ENCODE measurements at places on chromosomes 1 and 21. TPM values are rescaled to one million over a fixed set of nuclear protein-coding genes. Genes with fewer than 3 reads are reported as not detected.
A peak's percentile ranks its signal among the peaks of the same experiment; 100 is the strongest.

Gene GLIS1
- 0.18 TPM for polyA plus RNA-seq

Gene PPT1
- polyA plus RNA-seq: 138 TPM

Gene NMNAT2
- polyA plus RNA-seq: not detected

Gene SLC2A5
- not detected for polyA plus RNA-seq

Gene VHLL
- not detected for polyA plus RNA-seq

Gene TFF1
- not detected for polyA plus RNA-seq

Gene CCDC18
- 9.6 TPM for polyA plus RNA-seq

Gene OXCT2
- not detected for polyA plus RNA-seq

Gene SH3BGR
- 1.6 TPM for polyA plus RNA-seq

Gene MSH4
- polyA plus RNA-seq: not detected

Gene C1orf141
- polyA plus RNA-seq: not detected

- H3K4me1 ChIP-seq: peaks cover 38% of the 10 kb centered on the region
- H3K4me3 ChIP-seq: no peak overlapping the region
Observed at GRCh38 chr1:31952825-31953220, 14.7 kb upstream of the PTP4A2 start.

- no peak overlapping the region for H3K4me3 ChIP-seq
- H3K27me3 ChIP-seq: no peaks in the 10 kb centered on the region
- no peak for DNase-seq
Observed at GRCh38 chr21:43984905-43985689, 27.0 kb upstream of the TRAPPC10 start.

GRCh38 chr1:54857141-54857540 lies 29.9 kb downstream of the DHCR24 start:
- DNase-seq: no peak
- no peaks in the 10 kb centered on the region for H3K4me1 ChIP-seq
- no peak overlapping the region for H3K4me3 ChIP-seq
- no peaks in the 10 kb centered on the region for H3K27me3 ChIP-seq
- no peak overlapping the region for H3K27ac ChIP-seq

GRCh38 chr21:29449306-29449950 lies 150.7 kb downstream of the BACH1 start:
- peak overlapping the region; percentile 34 for H3K4me3 ChIP-seq
- H3K27me3 ChIP-seq: no peaks in the 10 kb centered on the region
- peaks cover 16% of the 10 kb centered on the region for H3K4me1 ChIP-seq
- no peaks in the 10 kb centered on the region for H3K36me3 ChIP-seq
- H3K27ac ChIP-seq: no peak overlapping the region

DNA sequence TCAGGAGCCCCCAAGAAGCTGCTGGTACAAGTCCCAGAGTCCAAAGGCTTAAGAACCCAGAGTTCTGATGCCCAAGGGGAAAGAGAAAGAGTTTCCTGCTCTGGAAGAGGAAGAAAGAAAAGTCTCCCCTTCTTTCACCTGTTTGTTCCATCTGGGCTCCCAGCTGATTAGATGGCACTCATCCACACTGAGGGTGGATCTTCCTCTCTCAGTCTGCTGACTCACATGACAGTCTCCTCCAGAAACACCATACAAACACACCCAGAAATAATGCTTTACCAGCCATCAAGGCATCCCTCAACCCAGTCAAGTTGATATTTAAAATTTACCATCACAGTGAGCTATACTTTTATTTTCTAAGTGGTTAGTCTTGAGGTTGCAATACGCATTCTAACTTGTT lies 257.9 kb downstream of the PAPPA2 start:
- no peaks in the 10 kb centered on the region for H3K27me3 ChIP-seq
- no peaks in the 10 kb centered on the region for H3K4me1 ChIP-seq
- no peak overlapping the region for H3K4me3 ChIP-seq
- no peaks in the 10 kb centered on the region for H3K36me3 ChIP-seq

DNA sequence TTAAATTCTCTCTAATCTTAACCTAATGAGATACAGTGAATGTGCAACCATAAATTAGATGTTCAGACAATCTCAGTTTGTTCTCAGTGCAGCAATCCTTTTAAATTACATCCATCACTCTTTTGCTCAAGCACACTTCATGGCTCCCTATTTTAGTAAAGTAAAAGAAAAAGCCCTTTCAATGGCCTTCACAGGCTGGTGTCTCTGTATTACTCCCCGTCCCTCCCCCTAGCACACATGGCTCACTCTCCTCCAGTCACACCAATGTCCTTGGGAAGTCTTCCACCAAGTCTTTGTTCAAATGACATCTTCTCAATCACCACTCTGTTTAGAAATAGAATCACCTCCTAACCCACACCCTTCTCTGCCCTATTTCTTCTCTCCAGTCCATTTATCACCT lies 60.3 kb upstream of the RGS7 start:
- no peak overlapping the region for H3K27ac ChIP-seq
- H3K4me3 ChIP-seq: no peak overlapping the region
- no peak for DNase-seq

- H3K36me3 ChIP-seq: no peaks in the 10 kb centered on the region
- no peaks in the 10 kb centered on the region for H3K4me1 ChIP-seq
- no peak overlapping the region for H3K4me3 ChIP-seq
- DNase-seq: no peak
- H3K27me3 ChIP-seq: no peaks in the 10 kb centered on the region
Observed at GRCh38 chr1:36656838-36657237, 174.1 kb upstream of the CSF3R start.

GRCh38 chr21:21973806-21974205 lies 975.6 kb downstream of the NCAM2 start:
- no peak overlapping the region for H3K27ac ChIP-seq
- H3K4me1 ChIP-seq: no peaks in the 10 kb centered on the region
- DNase-seq: no peak
- H3K27me3 ChIP-seq: no peaks in the 10 kb centered on the region

GRCh38 chr1:151713874-151714273 lies 2.7 kb downstream of the CELF3 start:
- no peaks in the 10 kb centered on the region for H3K36me3 ChIP-seq
- peaks cover 9% of the 10 kb centered on the region for H3K4me1 ChIP-seq
- H3K27me3 ChIP-seq: peaks cover 9% of the 10 kb centered on the region
- no peak overlapping the region for H3K27ac ChIP-seq

GRCh38 chr1:161074676-161075368 lies 5.1 kb upstream of the ARHGAP30 start:
- no peak overlapping the region for H3K27ac ChIP-seq
- H3K36me3 ChIP-seq: no peaks in the 10 kb centered on the region
- no peak for DNase-seq
- H3K4me3 ChIP-seq: no peak overlapping the region

- H3K4me1 ChIP-seq: peaks cover 36% of the 10 kb centered on the region
- H3K27me3 ChIP-seq: no peaks in the 10 kb centered on the region
- no peak for DNase-seq
- H3K36me3 ChIP-seq: no peaks in the 10 kb centered on the region
Observed at GRCh38 chr1:160437432-160438316, 37.3 kb downstream of the VANGL2 start.

- no peaks in the 10 kb centered on the region for H3K27me3 ChIP-seq
- H3K36me3 ChIP-seq: no peaks in the 10 kb centered on the region
- H3K4me3 ChIP-seq: no peak overlapping the region
Observed at GRCh38 chr1:197356723-197357533, 88.9 kb downstream of the CRB1 start.

GRCh38 chr1:18234790-18235242 lies 127.2 kb downstream of the IGSF21 start:
- no peak overlapping the region for H3K27ac ChIP-seq
- no peaks in the 10 kb centered on the region for H3K36me3 ChIP-seq
- no peaks in the 10 kb centered on the region for H3K4me1 ChIP-seq
- no peak for DNase-seq
- H3K4me3 ChIP-seq: no peak overlapping the region

- peak overlapping the region; percentile 82 for H3K4me3 ChIP-seq
- no peaks in the 10 kb centered on the region for H3K36me3 ChIP-seq
- peak overlapping the region; percentile 73 for H3K27ac ChIP-seq
- no peaks in the 10 kb centered on the region for H3K27me3 ChIP-seq
- peaks cover 14% of the 10 kb centered on the region for H3K4me1 ChIP-seq
Observed at GRCh38 chr1:50976890-50977574, 7.0 kb downstream of the CDKN2C start.

- peaks cover 8% of the 10 kb centered on the region for H3K36me3 ChIP-seq
- no peak overlapping the region for H3K27ac ChIP-seq
- no peaks in the 10 kb centered on the region for H3K27me3 ChIP-seq
Observed at GRCh38 chr1:174284052-174284451, 124.7 kb downstream of the RABGAP1L start.

DNA sequence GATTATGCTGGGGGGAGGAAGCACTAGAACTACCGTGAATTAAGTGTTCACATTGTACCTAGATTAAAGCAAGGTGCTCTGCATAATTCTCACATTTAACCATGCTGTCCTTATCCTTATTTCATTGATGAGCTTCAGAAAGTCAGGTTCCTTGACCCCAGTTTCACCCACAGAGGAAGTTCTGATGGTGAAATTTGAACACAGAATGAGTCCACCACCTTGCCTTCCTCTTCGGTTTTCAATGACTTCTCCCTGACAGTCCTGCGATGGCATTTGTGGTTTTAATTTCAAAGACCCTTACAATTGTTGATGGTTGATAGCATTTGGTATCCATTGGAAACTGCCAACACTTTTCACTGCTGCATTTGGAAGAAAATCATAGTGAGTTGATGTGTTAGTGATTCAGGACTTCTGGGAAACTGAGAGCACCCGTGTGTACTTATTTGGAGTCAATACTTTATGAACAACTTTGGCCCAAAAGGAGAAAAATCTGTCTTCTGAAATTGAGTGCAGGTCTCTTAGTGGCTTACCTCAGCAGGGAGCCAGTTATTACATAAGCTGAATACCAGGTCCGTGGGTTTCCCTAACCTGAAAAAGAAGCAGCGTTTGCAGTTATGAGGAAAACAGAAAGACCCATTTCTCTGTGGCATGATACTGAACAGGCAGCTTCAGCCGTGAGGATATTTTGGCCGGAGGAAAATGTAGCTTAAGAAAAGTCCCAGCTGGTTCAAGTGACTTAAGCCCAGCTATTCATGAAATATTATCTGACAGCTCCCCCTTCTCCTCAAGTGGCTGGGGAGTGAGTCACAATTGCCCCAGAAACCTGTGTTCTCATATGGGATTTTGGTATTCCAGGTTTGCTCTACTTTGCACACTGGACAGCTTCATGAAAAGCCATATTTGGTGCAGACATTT lies 47.5 kb downstream of the ROR1 start:
- H3K27ac ChIP-seq: no peak overlapping the region
- no peak overlapping the region for H3K4me3 ChIP-seq
- no peak for DNase-seq

GRCh38 chr1:247303216-247303615 lies 28.5 kb downstream of the ZNF496 start:
- DNase-seq: no peak
- no peak overlapping the region for H3K4me3 ChIP-seq
- no peaks in the 10 kb centered on the region for H3K4me1 ChIP-seq
- no peaks in the 10 kb centered on the region for H3K36me3 ChIP-seq
- no peak overlapping the region for H3K27ac ChIP-seq
- H3K27me3 ChIP-seq: no peaks in the 10 kb centered on the region

- H3K27ac ChIP-seq: no peak overlapping the region
- no peaks in the 10 kb centered on the region for H3K4me1 ChIP-seq
- no peaks in the 10 kb centered on the region for H3K27me3 ChIP-seq
- no peak overlapping the region for H3K4me3 ChIP-seq
- no peak for DNase-seq
- H3K36me3 ChIP-seq: no peaks in the 10 kb centered on the region
Observed at GRCh38 chr1:61131716-61132115, 49.4 kb downstream of the NFIA start.

DNA sequence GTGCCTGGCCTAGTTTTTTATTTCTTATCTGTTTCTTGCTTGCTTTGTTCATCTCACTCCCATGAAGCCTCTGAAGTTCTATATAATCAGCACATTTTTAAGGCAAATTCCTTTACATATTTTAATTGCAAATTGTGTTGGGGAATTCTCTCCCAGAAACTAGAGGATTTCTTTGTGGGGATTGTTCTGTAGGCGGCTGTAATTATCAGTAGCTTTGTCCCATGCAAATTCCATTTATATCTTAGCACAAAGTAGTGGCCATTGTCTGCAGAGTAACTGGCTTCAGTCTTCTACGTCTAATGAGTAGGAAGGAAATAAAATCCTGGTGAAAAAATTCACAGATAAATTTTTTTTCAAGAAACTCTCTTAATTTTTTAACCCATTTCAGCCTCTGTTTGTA lies 35.7 kb downstream of the CLEC20A start:
- H3K27ac ChIP-seq: no peak overlapping the region
- no peaks in the 10 kb centered on the region for H3K27me3 ChIP-seq
- DNase-seq: no peak
- H3K4me3 ChIP-seq: no peak overlapping the region
- H3K4me1 ChIP-seq: no peaks in the 10 kb centered on the region
- no peaks in the 10 kb centered on the region for H3K36me3 ChIP-seq

- no peaks in the 10 kb centered on the region for H3K36me3 ChIP-seq
- no peak overlapping the region for H3K27ac ChIP-seq
Observed at GRCh38 chr1:154186177-154186576, 5.7 kb downstream of the TPM3 start.

GRCh38 chr1:3122311-3122710 lies 53.3 kb downstream of the PRDM16 start:
- no peak for DNase-seq
- no peaks in the 10 kb centered on the region for H3K4me1 ChIP-seq
- H3K36me3 ChIP-seq: no peaks in the 10 kb centered on the region
- H3K27me3 ChIP-seq: no peaks in the 10 kb centered on the region

DNA sequence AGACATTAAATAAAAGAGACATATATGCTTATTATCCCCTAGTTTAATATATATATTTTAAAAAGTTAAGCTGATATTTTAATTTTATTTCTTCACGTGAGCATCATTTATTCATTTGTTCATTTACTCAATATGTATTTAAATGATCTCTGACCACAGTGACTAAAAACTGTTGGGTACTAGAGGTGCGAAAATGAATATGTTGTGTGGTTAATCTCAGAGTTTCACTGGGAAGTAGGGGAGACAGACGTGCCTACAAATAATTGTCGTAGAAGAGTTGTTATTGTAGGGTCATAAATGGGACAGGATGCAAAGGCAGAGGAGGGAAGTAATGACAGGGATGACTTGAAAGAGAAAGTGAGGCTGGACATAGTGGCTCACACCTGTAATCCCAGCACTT lies 213.0 kb upstream of the CACYBP start:
- no peaks in the 10 kb centered on the region for H3K4me1 ChIP-seq
- no peaks in the 10 kb centered on the region for H3K27me3 ChIP-seq
- no peak for DNase-seq
- H3K36me3 ChIP-seq: no peaks in the 10 kb centered on the region
- H3K27ac ChIP-seq: no peak overlapping the region

DNA sequence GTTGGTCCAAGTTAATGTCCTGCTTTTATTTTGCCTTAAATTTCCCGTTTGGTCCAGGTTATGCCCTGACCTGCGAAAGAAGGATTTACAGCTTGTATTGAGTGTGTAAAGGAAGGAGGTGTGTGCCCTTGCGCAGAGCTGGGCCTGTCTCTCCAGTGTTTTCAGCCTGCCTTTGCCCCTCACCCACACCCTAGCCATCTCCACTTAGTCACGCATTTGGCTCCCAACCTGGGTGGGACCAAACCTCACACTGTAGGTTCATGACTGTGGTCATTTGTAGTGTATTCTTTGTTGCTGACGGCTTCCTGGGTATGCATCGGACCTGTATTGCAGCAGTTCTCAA lies 572 bp upstream of the SRSF10 start:
- no peak for DNase-seq
- H3K4me1 ChIP-seq: peaks cover 38% of the 10 kb centered on the region
- no peaks in the 10 kb centered on the region for H3K27me3 ChIP-seq
- H3K4me3 ChIP-seq: peak overlapping the region; percentile 75
- no peaks in the 10 kb centered on the region for H3K36me3 ChIP-seq
- peak overlapping the region; percentile 92 for H3K27ac ChIP-seq

Measured in CD8-positive, alpha-beta memory T cell (primary cell).